Caco-2 (cell line): ENCODE measurements at places on chromosomes 2 and 18. TPM values are rescaled to one million over a fixed set of nuclear protein-coding genes. Genes with fewer than 3 reads are reported as not detected.

DNA sequence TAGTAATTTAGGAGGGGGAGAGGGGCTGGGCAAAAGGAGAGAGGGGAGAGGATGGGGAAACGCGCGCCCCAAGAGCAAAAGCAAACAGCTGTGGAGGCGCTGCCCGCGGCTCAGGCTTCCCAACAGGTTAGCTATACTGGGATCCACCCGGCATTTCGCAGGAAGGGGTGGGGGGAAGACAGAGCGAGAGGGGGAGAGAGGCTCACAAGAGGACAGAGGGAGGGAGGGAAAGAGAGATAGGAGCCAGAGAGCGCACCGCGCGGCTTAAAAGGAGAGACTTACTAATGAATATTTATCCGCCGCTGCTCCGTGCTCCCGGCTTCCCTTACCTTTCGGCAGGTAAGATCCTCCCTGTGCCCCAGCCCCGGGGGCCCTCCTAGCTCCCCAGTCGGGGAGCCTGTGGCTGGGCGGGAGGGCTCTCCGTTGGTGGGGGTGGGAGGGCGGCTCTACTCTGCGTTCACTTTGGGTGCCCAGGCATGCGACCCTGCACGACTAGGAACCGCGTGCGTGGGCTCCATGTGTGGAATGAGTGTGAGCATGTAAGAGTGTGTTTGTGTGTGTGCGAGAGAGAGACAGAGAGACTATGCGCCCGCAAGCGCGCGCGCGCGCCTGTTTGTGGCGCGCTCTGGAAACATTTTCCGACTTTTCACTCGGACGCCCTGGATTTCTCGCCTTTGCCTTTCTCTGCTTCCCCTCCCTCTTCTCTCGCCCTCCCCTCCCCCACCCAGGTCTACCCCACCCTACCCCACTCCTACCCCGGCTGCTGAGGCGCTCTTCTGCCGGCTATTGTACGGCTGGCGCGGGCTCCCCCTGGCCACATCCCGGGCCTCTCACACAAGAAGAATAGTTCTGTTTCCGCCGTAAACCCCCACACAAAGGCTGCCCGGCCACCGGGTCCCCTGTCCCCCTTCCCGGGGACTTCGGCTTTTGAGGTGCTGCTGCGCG, 7.2 kb upstream of the SIX3 start:
- peak overlapping the region; percentile 47 for H3K4me3 ChIP-seq
- no peaks in the 10 kb centered on the region for H3K36me3 ChIP-seq
- H3K27me3 ChIP-seq = no peaks in the 10 kb centered on the region; the same call in none of the 2 replicates
- peak; percentile 23 for DNase-seq
- peaks cover 3% of the 10 kb centered on the region; the same call in 1 of the 2 replicates for H3K4me1 ChIP-seq

GRCh38 chr2:226483143-226483542, 316.5 kb downstream of the IRS1 start:
- peaks cover 65% of the 10 kb centered on the region for H3K4me1 ChIP-seq
- H3K36me3 ChIP-seq = no peaks in the 10 kb centered on the region
- H3K27ac ChIP-seq = peak overlapping the region; percentile 96

DNA sequence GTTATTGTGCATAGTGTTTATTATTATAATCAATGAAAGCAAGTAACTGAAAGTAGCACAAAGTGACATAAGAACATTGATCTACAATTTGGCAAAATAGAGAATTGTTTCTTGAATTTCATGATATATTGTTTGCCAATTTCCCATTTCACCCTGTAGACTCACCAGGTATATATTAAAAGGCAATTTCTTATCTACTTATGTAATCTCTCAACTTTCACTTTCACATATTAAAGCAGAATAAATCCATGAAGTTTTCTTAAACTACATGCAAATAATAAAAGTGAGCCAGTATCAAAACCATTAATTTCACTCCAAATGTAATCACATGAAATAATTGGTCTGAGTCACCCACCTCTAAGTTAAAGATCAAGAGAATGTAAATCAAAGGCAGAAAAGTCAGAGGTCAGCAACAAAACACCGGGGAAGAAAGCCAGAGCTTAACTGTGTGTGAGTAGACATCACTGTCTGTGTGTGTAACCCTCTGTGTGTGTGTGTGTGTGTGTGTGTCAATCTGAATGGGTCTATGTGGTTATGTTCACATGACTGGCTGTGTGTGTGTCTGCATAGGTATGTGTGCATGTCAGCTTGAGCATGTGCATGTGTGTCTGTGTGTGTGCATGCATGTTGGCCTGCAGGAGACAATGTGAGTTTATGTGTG, 44.1 kb downstream of the ZNF385B start:
- no peaks in the 10 kb centered on the region for H3K4me1 ChIP-seq
- no peak overlapping the region for H3K4me3 ChIP-seq
- H3K27ac ChIP-seq = no peak overlapping the region

DNA sequence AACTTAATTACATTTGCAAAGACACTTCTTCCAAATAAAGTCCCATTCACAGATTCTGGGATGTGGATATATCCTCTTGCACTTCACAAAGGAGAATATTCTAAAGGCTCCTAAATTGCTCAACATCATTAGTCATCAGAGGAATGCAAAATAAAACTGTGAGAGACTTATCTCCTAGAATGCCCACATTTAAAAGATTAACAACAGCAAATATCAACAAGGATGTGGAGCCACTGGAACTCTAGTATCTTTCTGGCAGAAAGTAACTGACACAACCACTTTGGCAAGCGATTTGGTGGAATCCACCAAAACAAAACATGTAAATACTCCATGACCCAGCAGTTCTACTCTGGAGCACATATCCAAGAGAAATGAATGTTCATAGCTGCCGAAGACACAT, 4.6 kb downstream of the NEU2 start:
- no peak for DNase-seq
- no peaks in the 10 kb centered on the region for H3K36me3 ChIP-seq
- H3K4me3 ChIP-seq = no peak overlapping the region
- no peak overlapping the region for H3K27ac ChIP-seq
- H3K4me1 ChIP-seq = no peaks in the 10 kb centered on the region
- H3K27me3 ChIP-seq = no peaks in the 10 kb centered on the region

GRCh38 chr18:55748227-55748738, 160.3 kb upstream of the TCF4 start:
- no peak overlapping the region for H3K4me3 ChIP-seq
- peaks cover 30% of the 10 kb centered on the region for H3K4me1 ChIP-seq
- peak overlapping the region; percentile 88 for H3K27ac ChIP-seq
- DNase-seq = peak; percentile 77

GRCh38 chr18:52394602-52395001, 54.6 kb downstream of the DCC start:
- no peak for DNase-seq
- H3K4me3 ChIP-seq = no peak overlapping the region
- no peaks in the 10 kb centered on the region for H3K27me3 ChIP-seq
- H3K27ac ChIP-seq = no peak overlapping the region

DNA sequence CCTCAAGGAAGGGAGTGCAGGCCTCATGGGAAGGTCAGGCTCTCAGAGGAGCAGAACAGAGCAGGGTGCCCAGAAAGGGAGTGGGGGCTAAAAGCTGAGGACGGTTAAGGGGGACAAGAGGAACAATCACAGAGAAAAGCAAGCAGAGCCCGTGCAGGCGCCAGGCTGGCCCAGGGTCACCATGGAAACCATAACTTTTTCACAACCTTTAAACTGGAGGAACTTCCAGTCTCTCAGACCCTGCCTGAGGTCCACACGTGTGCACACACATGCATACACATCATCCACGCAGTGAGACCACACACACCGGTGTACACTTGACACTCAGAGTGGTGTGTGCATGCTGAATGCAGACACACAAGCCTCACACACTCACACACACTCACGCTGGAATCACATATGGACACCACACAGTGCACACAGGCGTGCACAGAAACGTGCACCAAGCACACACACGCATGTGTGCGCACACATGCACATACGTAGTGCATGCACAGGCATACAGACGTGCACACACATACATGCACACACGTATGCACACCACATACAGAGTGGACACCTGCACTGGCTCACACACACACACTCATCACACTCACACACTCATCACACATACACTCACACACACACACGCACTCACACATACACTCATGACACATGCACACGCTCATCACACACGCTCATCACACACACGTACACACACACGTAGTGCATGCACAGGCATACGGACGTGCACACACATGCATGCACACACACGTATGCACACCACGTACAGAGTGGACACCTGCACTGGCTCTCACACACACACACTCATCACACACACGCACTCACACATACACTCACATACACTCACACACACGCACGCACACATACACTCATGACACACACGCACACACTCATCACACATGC, 37.2 kb upstream of the SNED1 start:
- H3K4me3 ChIP-seq = no peak overlapping the region
- H3K4me1 ChIP-seq = no peaks in the 10 kb centered on the region
- no peaks in the 10 kb centered on the region for H3K27me3 ChIP-seq
- no peak overlapping the region for H3K27ac ChIP-seq
- H3K36me3 ChIP-seq = no peaks in the 10 kb centered on the region

GRCh38 chr2:112725545-112726457, 5.0 kb downstream of the NT5DC4 start:
- peak overlapping the region; percentile 67 for H3K27ac ChIP-seq
- H3K36me3 ChIP-seq = no peaks in the 10 kb centered on the region
- DNase-seq = peak; percentile 88
- H3K4me3 ChIP-seq = peak overlapping the region; percentile 0; the same call in 1 of the 2 replicates

DNA sequence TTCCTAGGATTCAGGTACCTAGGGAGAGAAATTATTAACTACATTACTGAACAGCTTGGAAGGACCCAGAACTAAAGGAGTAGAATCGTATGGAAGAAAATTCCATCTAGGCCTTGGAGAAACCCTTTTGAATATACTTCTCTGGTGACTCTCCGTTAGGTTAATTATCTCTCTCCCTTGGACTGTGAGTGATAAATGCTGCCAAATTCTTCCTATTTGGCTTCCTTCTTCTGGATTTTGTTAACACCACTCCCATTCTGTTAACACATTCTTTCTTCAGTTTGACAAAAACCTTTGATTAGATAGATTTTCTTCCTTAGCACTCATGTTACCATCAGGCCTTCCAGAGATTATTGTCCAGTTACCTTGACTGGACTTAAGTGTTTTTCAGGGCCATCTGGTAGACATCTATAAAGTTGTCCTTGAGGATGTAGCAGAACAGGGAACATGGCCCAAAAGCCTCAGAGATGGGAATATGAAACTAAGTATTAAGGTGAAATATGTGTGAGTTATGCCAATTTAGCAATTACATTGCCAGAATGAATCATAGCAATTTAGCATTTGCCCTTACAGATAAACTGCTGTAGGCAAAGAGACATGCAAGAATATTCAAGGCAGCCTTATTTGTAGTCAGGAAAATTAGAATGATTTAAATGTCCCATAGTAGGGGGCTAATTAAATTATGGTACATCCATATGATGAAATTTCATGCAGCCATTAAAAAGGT, 6.7 kb downstream of the CYP27A1 start:
- no peaks in the 10 kb centered on the region for H3K36me3 ChIP-seq
- H3K27me3 ChIP-seq = no peaks in the 10 kb centered on the region
- 0 out of 2 replicates have a peak, but pooled peaks cover 4% of the 10 kb centered on the region for H3K4me1 ChIP-seq
- DNase-seq = no peak
- H3K27ac ChIP-seq = no peak overlapping the region

- no peak overlapping the region for H3K27ac ChIP-seq
- no peaks in the 10 kb centered on the region for H3K4me1 ChIP-seq
- DNase-seq = no peak
- no peaks in the 10 kb centered on the region for H3K36me3 ChIP-seq
- no peak overlapping the region for H3K4me3 ChIP-seq
These were observed 288.5 kb downstream of the TNS1 start for GRCh38 chr2:217714287-217714751.

DNA sequence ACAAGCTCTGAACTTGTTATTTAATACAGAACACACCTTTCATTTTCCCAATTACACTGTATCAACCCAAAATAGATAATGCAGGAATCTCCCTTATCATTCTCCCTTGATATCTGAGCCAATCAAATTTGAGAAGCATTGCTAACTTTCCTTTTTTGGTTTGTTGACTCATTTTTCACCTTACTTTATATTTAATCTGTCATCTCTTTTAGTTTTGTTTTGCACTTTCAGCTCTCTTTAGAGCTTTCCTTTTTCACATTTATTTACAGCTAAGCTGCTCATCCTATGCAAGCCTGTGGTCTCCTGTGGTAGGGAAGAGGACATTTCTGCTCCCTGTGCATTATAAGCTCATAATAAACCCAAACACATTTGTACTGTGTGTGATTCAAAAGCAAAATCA, 50.1 kb downstream of the ITGAV start:
- no peak overlapping the region for H3K27ac ChIP-seq
- H3K4me1 ChIP-seq = no peaks in the 10 kb centered on the region
- H3K4me3 ChIP-seq = no peak overlapping the region
- no peaks in the 10 kb centered on the region for H3K27me3 ChIP-seq
- no peaks in the 10 kb centered on the region for H3K36me3 ChIP-seq

- no peaks in the 10 kb centered on the region for H3K4me1 ChIP-seq
- DNase-seq = no peak
- H3K4me3 ChIP-seq = no peak overlapping the region
- no peak overlapping the region for H3K27ac ChIP-seq
These were observed 209.8 kb downstream of the ZBTB7C start for GRCh38 chr18:48199399-48199798.

- H3K4me1 ChIP-seq = no peaks in the 10 kb centered on the region
- no peaks in the 10 kb centered on the region for H3K36me3 ChIP-seq
- DNase-seq = no peak
- no peak overlapping the region for H3K4me3 ChIP-seq
These were observed 352.5 kb upstream of the ZNF521 start for GRCh38 chr18:25704494-25704893.

GRCh38 chr2:148430101-148430500, 214.4 kb upstream of the EPC2 start:
- H3K4me1 ChIP-seq = no peaks in the 10 kb centered on the region
- H3K27me3 ChIP-seq = no peaks in the 10 kb centered on the region
- no peaks in the 10 kb centered on the region for H3K36me3 ChIP-seq
- H3K4me3 ChIP-seq = no peak overlapping the region
- DNase-seq = no peak

GRCh38 chr18:53755914-53756609, 468.4 kb downstream of the MBD2 start:
- no peak overlapping the region for H3K4me3 ChIP-seq
- H3K27ac ChIP-seq = no peak overlapping the region
- no peaks in the 10 kb centered on the region for H3K27me3 ChIP-seq

- H3K4me3 ChIP-seq = no peak overlapping the region
- H3K36me3 ChIP-seq = no peaks in the 10 kb centered on the region; the same call in 1 of the 2 replicates
- peak overlapping the region; percentile 91 for H3K27ac ChIP-seq
- no peaks in the 10 kb centered on the region for H3K27me3 ChIP-seq
- peaks cover 31% of the 10 kb centered on the region for H3K4me1 ChIP-seq
These were observed 18.8 kb downstream of the SPRED2 start for GRCh38 chr2:65413610-65414009.

DNA sequence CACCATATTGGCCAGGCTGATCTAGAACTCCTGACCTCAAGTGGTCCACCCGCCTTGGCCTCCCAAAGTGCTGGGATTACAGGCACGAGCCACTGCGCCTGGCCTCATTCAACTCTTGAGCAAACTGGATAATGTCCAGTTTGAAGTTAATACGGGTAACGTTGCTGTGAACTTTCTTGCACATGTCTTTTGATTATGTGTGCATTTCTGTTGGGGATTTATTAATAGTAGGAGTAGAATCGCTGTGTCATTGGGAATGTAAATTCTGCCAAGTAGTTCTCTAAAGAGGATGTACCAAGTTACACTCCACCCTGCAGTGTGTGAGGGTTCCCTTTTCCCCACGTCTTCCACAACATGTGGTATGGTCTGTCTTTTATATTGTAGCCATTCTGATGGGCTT, 6.2 kb downstream of the IMPA2 start:
- H3K4me1 ChIP-seq = peaks cover 12% of the 10 kb centered on the region
- H3K4me3 ChIP-seq = no peak overlapping the region
- H3K36me3 ChIP-seq = peaks cover 1% of the 10 kb centered on the region
- no peak overlapping the region for H3K27ac ChIP-seq

ERBB4 gene
- total RNA-seq = not detected in 2 replicates

ZNF516 gene
- 14.3 and 25.5 TPM in 2 replicates for total RNA-seq

SEC11C gene
- 32.3 and 36.1 TPM in 2 replicates for total RNA-seq

FER1L5 gene
- 0.07 and 0.09 TPM in 2 replicates for total RNA-seq

NEB gene
- 14.7 and 17.6 TPM in 2 replicates for total RNA-seq

CFAP65 gene
- total RNA-seq = 0.34 and 0.77 TPM in 2 replicates

DTNA gene
- total RNA-seq = 10.0 and 10.4 TPM in 2 replicates

ALKAL2 gene
- total RNA-seq = not detected in 2 replicates

CD8A gene
- total RNA-seq = 1.5 and 1.6 TPM in 2 replicates

BOK gene
- 18.0 and 18.6 TPM in 2 replicates for total RNA-seq
